ENCODE measurements at places on chromosomes 16 and 17.

DNA sequence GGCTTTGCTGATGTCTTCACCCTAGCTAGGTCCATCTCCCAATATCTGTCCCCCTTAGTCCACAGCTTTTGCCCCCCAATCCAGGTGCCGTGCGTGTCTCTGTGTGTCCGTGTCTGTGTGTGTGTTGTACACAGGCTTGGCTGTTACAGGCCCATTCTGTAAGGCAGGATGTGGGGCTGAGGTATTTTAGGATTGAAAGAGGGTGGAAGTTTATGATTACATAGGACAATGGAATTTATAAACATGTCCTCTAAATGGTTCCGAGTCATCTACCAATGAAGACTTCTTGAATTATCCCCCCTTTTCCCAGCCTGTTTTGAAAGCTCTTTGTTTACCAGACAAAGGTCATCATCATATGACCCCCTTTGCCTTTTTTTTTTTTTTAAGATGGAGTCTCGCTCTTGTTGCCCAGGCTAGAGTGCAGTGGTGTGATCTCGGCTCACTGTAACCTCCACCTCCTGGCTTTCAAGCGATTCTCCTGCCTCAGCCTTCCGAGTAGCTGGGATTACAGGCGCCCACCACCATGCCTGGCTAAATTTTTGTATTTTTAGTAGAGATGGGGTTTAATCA, 21.9 kb downstream of the ACE start:
- DNase-seq, result no peak

DNA sequence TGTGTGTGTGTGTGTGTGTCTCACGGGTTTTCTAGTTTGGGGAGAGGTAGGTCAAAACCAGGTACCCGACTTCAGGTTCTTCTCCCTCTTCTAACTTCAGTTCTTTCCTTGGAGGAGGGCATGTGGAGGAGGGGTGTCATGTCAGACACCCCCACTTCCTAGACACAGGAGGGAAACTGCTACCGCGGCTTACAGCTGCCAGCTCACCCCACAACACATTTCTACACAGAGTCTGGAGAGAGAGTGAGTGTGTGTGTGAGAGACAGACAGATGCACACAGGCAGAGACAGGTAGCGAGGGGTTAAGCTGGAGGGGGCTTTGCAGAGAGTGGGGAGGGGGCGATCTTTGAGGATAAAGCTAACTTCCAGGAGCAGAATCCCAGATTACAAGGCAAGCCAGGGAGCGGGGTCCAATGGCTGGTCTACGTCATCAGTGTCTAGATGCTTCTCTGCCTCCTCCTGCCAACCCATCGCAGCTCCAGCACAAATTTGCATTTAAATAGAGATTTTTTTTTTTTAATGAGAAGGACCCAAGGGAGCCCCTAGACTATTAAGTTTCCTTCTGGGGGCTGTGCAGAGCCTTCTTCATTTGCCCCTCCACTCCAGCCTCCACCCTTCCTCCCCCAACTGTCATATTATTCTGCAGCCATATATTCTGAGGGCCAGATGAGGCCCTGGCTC, 48.9 kb downstream of the MRM1 start:
- DNase-seq, result no peak

GRCh38 chr16:27429330-27429871, 27.4 kb downstream of the IL21R start:
- DNase-seq, result no peak

DNA sequence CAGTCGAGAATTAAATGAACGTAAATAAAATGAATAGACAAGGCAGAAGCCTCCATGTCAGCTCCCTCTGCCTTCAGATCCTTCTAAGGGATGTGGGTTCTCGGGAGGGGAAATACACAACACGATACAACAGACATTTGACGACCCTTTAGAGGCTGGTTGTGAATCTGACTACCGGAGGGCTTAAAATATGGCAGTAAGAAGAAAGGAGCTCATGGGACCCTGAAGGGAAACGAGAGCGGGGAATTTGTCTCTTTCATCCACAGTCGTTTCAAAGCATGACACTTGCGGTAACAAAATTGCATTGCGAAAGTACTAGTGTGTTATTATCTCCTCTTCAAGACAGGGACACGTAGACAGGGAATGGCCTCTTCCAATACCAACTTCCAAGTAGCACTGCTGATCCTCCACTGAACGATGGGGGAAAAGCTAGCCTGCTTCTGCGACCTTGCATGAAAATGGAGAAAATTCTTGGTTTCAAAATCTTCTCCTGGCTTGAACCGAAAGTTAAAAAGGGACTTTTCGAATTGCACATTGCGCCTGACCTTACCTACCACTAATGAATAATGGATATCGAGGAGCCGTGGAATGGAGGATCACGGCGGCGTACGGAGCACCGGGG, 1.2 kb upstream of the TNRC6C start:
- DNase-seq, result no peak

GRCh38 chr17:47875011-47875985, 20.7 kb upstream of the SP2 start:
- no peak for DNase-seq

DNA sequence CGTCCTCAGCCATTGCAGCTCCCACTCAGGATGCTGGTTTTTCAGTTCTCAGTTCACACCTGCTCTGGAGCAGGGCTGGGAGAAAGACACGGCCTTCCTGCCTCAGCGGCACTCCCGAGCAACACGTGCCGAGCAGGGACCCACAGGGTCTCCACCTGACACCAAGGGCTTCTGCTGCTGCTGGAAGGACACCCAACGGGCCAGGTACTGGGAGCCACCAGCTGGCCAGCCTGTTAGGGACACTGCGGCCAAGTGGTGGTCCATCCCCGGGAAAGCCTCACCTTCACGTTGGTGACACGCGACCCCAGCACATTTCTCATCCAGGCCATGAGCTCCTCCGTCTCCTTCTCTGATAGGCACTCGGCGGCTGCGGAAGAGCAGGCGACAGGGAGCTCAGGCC, 8.1 kb downstream of the DNASE1 start:
- no peak for DNase-seq

DNA sequence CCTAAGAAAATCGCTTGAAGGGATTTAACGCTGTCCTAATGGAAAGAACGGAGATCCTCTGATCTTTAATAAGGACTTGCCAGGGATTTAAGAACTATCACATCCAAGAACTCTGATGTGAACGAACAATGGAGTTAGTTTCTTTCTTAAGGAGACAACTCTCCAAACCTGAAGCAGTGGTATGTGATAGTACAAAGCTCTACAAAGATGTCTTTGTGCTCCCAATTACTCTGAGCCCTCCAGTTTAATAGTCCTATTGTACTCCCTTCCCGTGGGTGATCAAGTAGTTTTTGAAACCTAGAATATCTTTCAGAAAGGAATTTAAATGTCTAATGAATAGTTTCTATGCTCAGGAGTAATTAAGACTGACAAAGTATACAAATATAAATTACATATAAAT, 123.8 kb downstream of the FTO start:
- no peak for DNase-seq

DNA sequence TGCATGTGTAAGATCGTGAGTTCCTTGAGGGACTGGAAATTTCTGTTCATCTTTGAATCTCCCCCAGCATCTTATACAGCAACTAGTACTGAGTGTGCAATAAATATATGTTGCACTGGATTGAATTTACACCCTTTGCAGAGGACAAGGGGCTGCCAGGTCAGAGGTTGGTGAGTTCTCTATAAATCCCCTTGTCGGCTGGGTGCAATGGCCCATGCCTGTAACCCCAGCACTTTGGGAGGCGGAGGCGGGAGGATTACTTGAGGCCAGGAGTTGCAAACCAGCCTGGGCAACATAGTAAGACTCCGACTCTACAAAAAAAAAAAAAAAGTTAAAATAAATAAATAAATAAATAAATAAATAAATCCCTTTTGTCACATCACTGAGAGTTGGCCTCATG, 9.4 kb upstream of the SP6 start:
- DNase-seq, result no peak

- no peak for DNase-seq
Observed at GRCh38 chr16:47416869-47417268, 44.0 kb downstream of the ITFG1 start.

- no peak for DNase-seq
Observed at GRCh38 chr16:4859900-4860255, 12.6 kb downstream of the UBN1 start.

DNA sequence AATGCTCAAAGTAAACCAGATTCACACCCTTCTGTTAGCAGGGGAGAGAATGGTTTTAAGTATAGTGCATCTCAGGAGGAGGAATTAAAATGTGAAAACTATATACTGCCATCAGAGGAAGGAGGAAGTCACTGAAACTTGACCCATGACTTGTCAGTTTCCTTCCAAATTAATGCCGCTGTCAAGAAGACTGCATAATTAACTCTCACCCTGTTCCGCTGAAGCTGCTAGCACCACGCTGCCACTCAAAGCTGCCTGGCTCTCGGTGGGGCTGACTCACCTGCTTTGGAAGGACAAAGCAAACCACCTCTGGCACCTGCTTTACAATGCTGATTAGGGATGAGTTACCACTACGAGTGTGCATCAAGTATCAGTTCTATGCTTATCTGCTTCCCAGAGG, 37.8 kb upstream of the ULK2 start:
- DNase-seq, result no peak

- DNase-seq, result no peak
Observed at GRCh38 chr16:4395055-4395726, 21.2 kb downstream of the CORO7 start.

- DNase-seq, result no peak
Observed at GRCh38 chr16:22751685-22752084, 62.3 kb upstream of the HS3ST2 start.

- DNase-seq, result no peak
Observed at GRCh38 chr17:78072961-78073360, 55.6 kb downstream of the TMC6 start.

GRCh38 chr16:78211946-78212345, 112.5 kb downstream of the WWOX start:
- DNase-seq, result no peak

DNA sequence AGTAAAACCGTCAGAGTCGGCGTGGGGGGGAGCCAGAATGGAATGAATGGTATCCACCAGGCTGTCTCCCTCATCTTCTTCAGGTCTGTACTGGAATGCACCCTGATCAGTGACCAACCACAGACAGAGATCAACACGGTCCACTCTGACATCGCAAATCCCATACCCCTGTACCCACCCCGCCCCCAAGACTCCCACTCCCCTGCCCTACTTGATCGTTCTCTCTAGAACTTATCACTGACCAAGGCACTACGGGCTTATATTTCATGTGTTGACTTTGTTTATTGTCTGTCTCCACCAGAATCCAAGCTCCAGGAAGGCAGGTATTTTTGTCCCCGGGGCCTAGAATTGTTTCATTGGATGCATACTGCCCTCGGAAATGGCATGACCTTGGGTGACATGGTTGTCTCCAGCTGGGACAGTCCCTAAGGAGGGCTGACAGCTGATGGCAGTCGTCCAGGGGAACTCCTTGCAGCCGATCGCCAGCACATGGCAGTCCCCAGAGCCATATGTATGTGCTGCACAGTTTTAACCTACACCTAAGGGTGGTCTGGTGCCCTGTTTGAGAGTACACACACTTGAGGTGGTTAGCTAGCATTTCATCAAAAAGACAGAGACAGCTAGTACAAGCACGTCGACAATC, 526 bp upstream of the MFSD6L start:
- DNase-seq, result no peak

GRCh38 chr17:40316571-40317344, 7.8 kb downstream of the RARA start:
- peak; percentile 51 for DNase-seq

DNA sequence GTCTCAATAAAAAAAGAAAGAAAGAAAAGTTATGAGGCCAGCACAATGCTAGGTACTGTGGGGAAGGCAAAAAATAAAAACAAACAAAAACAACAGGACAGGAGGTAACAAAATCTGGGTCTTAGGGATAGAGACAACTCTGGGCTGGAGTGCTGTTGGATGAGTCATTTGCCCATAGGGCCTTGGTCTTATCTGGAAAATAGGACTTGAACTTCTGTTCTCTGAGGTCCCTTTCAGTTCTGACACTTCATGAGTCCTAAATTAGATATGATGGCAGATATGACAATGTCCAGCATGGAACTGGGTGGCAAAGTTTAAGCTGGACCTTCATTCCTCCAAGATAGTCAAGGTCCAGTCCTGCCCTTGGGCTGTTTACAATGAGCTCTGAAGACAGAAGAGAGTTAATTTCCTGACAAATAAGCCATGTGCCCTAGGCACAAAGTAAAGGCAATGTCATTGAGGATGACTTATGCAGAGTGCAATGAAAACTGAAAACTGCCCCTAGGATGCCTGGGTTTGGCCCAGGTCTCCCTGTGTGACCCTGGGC, 8.9 kb upstream of the HDAC5 start:
- no peak for DNase-seq

DNA sequence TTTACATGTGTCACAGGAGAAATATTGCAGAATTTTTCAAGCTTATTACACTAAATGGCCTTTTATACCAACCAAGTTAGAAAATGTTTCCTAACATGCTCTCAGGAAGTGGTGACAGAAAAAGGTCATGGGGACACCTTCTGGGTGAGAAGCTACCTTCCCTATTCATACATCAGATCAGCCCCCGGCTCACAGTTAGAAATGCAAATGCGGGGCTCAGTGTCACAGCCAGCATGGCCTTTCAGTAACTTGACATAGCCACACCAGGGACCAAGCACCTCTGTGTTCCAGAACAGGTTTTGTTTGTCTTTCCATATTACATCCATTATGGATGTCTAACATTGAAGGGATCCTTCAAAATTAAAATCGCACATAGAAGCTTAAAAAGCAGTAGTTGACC, 59.5 kb downstream of the CHD9NB start:
- DNase-seq, result no peak

GRCh38 chr16:678858-679813, 1.1 kb upstream of the STUB1 start:
- no peak for DNase-seq

- DNase-seq, result no peak
Observed at GRCh38 chr17:56358651-56359050, 205.4 kb downstream of the ANKFN1 start.

DNA sequence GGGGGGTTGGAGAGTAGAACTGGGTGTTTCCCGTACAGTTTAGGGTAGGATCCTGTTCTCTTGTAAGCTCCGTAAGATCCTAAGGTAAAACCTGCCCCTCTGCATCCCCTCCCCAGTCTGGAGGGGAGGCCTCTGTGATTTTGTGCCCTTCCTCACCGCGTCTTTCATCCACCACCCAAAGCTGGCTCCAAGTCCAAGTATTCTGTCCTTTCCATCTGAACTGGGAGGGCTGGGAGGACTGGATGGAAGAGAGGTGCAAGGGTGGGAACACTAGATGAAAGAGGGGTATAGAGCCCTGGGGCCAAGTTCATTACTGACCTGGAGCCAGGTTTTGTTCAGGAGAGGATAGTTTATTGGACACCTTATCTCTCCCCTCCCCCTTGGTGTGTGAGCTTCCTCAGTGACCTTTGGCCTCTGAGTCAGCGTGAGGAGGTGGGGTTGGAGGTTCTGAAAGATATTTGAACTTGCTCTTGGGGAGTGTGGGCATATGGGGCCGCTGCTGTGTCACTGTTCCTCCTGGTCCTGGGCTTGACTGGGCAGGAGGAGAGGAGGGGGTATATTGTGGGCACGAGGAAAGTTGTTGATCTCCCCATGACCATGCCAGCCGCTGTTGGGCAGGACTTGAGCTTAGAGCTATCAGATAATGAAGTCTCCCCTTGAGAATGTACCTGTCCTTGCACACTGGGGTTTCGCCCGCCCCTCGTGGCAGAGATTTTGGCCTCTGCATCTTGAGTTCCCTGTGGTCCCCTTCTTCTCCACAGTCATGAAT, 1.6 kb downstream of the LASP1 start:
- DNase-seq, result peak; percentile 24

Data from NCI-H510A treated with DMSO at 0.1 percent for 48 hours (cell line).